A549 treated with Mapracorat at 1 μM for 4 hours (cell line): ENCODE measurements at places on chromosomes 11 and 22. TPM values are rescaled to one million over a fixed set of nuclear protein-coding genes. Genes with fewer than 3 reads are reported as not detected.

Gene PRR33
- total RNA-seq, result not detected in 5 replicates

Gene VSTM5
- not detected in 5 replicates for total RNA-seq

Gene POU2AF2
- not detected in 5 replicates for total RNA-seq

Gene RAG2
- total RNA-seq, result not detected in 5 replicates

Gene APOL6
- 1.3 to 1.6 TPM (median 1.4 TPM) in 5 replicates for total RNA-seq

Gene INTS4
- 15.0 to 21.8 TPM (median 19.2 TPM) in 5 replicates for total RNA-seq

Gene UBASH3B
- total RNA-seq, result 31.4 to 44.0 TPM (median 42.0 TPM) in 5 replicates

Gene RIBC2
- total RNA-seq, result 2.1 to 2.4 TPM (median 2.1 TPM) in 5 replicates

Gene MRGPRX2
- not detected in 5 replicates for total RNA-seq
